ENCODE measurements at places on chromosomes 1 and 21.

DNA sequence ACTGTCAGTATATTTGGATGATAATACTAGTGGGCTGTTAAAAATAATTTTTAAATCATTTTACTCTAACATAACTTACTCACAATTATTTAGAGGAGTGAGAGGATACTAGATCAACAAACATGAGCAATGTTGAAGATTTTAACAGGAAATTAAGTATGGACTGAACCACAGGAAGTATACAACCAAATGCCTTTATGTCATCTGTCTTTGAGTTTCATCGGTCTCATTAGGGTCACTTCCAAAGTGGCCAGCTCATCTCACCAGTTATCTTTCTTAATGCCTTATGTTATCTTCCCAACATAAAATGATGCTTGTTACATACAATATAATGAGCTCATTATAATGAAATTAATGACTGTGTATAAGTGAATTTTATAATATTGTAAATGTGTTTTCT, 1.5 kb upstream of the RGS1 start:
- DNase-seq = no peak

DNA sequence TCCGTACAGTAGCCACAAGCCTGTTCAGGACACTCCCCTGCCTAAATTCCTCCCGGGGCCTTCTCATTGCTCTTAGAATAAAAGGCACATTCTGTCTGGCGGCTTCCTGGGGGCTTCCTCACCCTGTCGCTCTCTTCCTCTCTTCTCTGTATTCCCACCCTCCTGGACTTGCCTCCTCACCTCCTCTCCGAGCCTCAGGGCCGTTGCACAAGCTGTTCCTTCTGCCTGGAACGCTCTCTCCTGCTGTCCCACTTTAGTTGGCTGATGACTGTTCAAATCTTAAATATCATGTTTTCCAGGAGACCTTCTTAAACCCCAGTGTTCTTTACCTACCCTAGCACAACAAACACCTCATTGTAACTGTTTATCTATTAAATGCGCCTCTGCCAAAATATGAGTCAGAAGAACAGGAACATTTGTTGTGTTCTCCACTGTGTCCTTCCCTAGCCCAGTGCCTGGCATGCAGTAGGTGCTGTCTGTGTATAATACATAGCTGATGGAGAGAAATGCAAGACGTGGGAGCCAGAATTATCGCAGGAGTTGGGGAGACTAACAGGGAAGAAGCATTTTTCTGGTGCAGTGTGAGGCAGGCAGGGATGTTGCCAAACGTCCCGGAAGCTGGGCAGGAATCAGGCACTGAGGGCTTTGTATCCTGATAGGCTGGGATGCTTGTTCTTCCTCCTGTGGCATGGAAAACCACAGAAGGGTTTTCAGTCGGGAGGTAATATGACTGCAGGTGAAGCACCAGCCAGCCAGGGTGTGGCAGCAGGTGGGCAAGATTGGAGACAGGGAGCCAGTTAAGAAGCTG, 24.1 kb upstream of the THRAP3 start:
- DNase-seq = no peak

DNA sequence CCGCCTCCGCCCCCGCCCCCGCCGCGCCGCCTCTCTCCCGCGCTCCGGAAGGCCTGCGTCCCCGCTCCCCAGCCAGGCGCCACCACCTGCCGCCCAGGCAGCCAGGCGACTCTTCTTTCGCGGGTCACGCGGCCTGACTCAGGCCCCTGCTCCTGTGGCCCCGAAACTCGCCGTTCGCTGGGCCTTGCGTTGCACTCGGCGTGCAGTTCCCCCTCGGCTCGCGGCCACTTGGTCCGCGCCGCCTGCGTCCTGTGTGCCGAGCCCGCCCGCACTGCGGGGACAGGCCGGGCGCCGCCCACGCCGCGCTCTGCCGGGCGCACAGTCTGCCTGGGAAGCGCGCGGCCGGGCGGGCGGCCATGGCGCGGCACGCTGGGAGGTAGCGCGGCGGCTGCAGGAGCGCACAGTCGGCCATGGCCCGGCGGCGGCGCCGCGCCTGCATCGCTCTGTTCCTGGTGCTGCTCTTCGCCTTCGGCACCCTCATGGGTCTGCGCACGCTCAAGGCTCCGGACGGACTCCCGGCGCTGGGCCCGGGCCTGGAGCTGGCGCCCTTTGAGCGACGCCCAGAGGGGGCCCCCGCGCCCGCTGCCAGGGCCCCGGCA, at the start of gene MANEAL:
Gene MANEAL, plus strand, starts transcription at position 75 of the 599 bp plus-strand sequence. Its CDS starts 336 bp downstream, at position 411.
- peak; percentile 47 for DNase-seq

GRCh38 chr1:53122961-53123413, 19.5 kb downstream of the SLC1A7 start:
- no peak for DNase-seq

DNA sequence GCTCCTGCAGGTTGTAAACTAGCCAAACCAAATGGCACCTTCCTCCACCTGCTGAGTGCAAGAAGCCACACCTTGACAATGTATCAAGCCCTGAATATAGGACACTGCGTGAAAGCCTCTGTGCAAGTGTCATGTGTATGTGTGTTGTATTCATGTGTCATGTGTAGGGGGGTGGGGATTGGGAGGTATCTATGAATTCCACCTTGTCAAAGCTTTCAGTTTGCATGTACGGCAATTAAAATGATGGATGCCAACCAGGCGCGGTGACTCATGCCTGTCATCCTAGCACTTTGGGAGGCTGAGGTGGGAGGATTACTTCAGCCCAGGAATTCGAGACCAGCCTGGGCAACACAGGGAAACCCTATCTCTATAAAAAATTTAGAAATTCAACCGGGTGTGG, 19.8 kb downstream of the CD34 start:
- DNase-seq = no peak

DNA sequence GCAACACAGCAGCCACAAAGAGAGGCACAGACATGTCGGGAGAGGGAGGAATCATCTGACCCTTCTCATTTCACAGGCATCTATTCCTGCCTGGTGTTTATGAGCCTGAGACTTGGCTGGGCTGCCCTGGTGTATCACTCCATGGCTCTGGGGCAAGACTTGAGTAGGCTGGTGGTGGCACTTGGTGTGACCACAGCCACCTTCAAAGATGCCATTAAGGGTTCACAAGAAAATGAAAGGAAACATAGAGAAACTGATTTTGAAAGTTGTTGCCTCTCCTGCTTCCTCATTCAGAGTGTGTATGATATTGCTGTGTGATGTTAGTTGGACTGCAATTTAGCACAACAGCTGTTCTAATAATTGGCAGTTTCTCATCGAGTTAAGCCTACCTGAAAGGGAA, 298.8 kb downstream of the FAM72C start:
- no peak for DNase-seq

DNA sequence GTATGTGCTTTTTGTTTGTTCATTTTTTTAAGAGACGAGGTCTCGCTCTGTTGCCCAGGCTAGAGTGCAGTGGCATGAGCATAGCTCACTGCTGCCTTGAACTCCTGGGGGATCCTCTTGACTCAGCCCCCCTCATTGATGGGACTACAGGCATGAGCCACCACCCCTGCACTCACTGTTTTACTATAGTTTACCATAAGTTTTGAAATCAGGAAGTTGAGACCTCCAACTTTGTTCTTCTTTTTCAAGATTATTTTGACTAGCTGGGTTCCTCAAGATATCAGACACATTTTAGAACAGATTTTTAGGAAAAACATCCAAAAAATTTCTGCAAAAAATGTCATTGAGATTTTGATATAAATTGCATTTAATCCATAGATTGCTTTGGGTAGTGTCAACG, 120.4 kb upstream of the FGGY start:
- no peak for DNase-seq

DNA sequence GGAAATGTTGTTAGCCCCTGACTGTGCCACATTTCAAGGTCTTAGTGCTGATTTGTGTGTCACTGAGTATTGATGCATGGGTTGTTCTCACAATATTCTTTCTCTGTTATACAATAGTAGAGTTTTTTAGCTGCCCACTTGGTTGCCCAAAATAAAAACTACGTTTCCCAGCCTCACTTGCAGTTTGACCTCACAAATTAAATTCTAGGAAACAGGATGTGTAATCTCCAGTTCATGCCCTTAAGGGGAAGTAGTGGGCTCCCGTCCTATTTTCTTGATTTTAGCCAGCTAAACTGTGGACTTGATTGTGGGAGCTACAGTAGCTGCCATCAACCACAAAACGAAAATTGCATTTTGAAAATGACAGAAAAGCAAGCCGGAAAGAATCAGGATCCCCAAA, 27.3 kb upstream of the LAMC1 start:
- DNase-seq = no peak

DNA sequence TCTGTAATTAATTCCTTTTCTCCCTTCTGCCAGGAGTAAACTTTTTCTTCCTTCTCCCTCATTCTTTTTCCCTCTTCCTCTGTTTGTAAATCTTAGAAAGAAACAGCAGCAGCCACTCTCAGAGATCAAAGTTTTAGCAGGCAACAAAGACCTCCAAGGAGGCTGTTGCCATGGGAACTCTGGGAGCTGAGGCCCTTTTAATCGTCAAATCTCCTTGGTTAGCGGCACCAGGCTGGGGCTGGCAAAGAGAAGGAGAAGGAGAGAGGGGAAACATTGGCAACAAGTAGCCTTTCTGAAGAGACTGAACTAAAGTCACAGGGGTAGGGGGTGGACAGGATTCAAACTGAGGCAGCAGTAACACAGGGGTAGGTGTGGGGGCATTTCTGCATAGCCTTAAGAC, 25.2 kb downstream of the ILDR2 start:
- peak; percentile 33 for DNase-seq

GRCh38 chr1:29256979-29257804, 20.9 kb downstream of the PTPRU start:
- no peak for DNase-seq

GRCh38 chr21:15671188-15671587, 58.6 kb upstream of the USP25 start:
- no peak for DNase-seq

- no peak for DNase-seq
Observed at GRCh38 chr1:5845376-5845775, 146.8 kb downstream of the NPHP4 start.

DNA sequence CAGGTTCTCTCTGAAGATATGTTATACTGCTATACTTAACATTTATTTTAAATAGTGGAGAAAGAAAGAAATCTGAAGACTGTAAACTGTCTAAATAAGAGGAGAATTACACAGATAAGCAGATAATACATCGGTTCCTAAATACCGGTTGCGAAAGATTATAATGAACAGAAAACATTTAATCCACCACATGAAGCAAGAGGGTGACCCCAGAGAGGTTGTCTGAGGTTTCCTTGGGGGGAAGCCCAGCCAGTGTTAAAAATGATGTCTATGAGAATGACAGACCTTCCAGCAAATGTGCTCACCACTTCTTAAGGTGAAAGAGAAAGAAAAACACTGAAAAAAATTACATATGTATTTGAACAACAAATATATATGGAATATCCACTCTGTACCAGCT, 356.4 kb upstream of the KAZN start:
- DNase-seq = no peak

DNA sequence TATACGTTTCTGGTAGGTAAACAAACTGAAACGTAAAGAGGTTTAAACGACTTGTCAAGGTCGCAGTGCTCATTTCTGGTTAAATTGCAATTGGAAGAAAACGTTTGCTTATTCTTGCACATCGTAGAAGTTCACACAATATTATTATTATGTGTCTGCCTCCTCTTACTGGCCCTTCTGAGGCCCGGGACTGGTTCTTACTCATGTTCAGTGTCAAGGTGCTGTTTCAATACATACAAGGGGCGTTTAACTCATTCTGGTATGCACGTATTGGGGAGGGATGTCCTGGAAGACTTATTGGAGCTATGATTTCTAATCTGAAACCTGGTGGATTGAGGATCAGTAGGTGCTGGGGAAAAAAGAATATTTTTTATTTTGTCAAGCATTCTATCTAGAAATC, 932 bp downstream of the RPF1 start:
- no peak for DNase-seq

DNA sequence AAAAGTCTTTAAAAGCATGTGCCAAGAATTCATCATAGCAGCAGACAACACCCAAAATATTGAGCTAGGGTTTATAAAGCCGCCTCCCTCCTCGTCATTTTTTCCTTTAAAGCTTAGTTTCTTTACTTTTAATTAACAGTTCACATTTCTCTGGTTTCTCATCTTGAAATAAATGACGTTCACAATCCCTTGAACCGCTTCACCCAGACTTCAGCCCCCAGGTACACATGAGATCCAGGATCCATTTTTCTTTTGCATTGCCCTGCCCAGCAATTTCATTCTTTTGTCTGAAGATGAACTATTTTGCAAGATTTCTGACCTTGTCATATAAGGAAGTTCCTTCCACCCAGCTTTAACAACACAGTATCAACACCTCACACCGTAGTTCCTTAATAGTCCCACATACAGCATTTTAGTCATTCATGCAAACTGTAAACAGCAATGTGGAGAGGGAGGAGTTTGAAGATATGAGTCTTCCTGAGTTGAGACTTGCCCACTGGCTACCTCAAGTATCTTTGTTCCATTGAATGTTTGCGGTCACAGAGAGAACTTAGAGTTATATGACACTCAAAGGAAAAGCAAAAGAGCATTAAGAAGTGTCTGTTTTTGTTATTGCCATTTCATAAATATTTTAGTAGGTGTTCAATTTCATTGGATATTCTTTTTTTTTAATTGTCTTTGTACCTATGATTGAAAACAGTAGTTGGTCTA, 35.3 kb upstream of the CACYBP start:
- no peak for DNase-seq

Measured in neural crest cell (in vitro differentiated cells).